ENCODE measurements at places on chromosomes 6 and 20.

DNA sequence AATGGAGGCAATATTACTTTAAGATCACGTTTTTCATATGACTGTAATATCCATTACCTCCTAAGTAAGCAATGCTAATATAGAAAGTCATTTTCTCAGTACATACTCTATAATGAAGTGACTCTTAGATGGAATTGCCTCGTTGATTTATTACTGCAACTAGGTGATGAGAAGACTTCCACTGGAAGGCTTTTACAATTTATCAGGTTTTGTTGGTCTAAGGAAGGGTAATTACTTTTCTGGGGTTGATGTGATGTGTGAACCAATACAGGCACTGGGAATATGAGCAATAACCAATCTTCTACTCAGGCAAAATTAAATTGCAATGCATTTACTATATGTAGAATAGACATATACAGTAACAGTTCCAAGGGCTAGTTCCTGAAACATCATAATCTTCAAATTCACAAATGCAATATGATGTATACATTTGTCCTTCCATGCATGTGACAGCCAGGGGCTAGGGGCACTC, 635.0 kb downstream of the QKI start:
- DNase-seq = no peak

GRCh38 chr20:47642118-47642517, 140.4 kb downstream of the NCOA3 start:
- no peak for DNase-seq

DNA sequence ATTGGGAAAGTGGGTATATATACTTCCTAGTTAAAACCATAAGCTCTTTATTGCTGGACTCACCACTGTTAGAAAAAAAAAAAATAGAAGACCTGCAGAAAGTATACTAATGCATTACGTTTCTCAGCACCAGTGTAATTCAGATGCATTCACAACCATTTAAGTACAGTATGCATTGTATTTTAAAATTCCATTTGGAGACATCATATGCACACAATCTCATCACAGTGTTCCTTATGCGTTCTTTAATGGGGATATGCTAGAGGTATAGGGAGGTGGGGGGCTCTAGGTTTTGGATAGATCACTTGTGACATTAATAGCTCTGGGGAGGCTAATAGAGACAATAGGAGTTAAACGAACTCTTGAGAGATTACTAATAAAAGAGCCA, 9.4 kb downstream of the TFAP2A start:
- no peak for DNase-seq

- DNase-seq = no peak
Measured at GRCh38 chr6:42106112-42107023, 36.1 kb downstream of the C6orf132 start.

GRCh38 chr6:104010897-104011296, 848.8 kb downstream of the HACE1 start:
- DNase-seq = no peak

DNA sequence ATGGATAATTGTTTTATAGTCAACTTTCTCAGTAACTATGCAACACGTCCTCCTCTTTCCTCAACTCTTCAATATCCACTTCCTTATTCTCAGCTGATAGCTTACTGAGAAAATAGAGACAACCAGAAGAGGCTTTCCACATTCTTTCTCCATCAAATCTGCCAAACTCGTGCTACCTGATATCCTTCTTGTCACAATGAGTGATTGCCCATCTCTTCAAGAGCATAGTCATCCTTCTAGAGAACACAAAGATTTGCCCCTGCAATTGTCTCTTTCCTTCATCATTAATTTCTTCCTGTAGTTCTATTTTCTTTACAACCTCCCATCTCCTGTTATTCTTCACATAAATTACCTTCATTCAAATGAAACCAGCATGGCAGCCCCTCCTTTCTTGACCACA, 75.9 kb upstream of the RGS17 start:
- DNase-seq = no peak

DNA sequence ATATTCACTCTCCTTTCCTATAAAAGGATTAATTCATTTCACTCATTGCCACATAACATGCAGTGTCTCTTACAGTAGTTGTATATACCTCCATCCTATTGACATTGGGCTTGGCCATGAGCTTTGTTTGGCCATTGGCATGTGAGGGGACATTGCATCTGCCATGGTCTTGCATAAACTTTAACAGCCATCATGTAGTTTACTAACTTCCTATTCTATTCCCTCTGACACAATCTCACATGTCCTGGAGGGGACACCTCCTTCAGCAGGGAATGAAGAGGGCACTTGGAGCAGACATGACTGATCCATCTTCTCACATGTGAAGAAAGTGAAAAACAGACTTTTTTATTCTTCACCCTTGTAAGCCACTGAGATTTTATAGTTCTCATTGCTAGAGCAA, 115.5 kb upstream of the MARCKS start:
- DNase-seq = no peak

- no peak for DNase-seq
Measured at GRCh38 chr6:157456524-157456829, 75.5 kb downstream of the ZDHHC14 start.

- DNase-seq = no peak
Measured at GRCh38 chr20:49987868-49988690, 5.3 kb downstream of the SNAI1 start.

DNA sequence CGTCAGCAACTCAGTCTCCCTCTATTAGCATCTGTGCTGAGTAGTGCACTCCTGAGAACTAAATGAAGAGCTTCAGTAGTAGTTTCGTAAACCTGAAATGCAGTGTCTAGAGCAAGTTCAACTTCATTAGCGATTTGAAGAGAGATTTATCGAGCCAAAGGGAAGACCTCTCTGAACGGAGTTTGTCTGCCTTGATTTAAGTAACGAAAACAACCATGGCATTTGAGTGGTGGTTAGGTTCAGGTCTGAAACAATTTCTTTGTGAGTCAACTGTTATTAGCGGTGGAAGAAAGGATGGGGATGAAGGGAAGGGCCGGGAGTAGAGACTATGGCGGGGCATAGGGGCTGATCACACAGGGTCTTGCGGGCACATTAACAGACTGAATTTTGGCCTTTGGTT, 150.5 kb downstream of the BCAS1 start:
- no peak for DNase-seq

GRCh38 chr20:58242824-58243223, 14.4 kb upstream of the ANKRD60 start:
- no peak for DNase-seq

DNA sequence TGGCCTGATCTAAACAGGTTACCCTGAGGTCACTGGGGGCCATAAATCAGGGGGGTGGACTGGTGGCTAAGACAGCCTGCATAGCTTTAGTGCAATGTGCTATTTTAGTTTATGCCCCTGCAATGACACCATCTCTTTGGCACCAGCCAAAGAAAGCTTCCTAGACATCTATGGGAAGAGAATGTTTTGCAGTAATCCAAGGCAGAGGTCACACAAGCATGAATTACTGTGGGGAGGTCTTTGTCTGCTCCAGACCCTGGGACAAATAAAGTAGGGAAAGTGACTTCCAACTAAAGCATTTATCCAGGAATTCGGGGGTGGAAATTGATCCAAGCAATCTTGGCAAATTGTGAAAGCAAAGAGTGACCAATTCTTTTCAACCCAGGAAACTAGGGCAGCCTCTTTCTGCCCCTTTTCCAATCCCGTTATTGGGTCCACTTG, 5.3 kb downstream of the RIPOR2 start:
- no peak for DNase-seq

DNA sequence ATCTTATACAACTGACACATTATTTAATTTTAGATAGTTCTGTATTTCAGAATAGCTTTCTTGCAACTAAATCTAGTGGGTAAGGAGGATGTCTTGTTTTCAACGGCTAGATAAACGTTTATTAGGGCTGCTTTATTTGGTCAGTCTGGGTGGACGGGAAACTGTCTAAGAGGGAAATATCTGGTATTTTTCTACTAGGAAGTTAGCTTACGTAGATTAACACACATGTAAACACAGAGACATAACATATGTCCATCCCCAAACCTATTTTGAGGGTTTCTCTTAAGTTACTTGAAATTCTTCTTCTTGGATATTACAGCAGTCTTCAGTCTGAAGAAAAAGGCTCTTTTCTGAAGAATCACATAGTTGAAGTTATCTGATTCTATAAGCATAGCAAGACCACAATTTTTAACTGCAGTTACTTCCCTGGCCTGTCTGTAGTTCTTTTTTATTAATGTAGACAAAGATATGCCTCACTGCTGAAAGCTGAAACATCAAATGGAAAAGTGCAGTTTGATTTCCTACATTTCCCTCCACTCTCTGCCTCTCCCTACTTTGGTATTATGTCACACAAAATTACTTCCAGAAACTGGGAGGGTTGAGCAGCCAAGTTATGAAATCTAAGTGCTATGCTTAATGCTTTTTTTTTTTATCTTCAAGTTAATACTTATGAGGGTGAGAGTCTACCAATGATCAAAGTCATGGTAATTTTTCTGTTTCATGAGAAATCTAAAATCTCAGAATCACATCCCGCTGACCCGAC, 37.4 kb downstream of the PLAGL1 start:
- no peak for DNase-seq

GRCh38 chr6:38284802-38285394, 354.8 kb downstream of the BTBD9 start:
- DNase-seq = no peak

DNA sequence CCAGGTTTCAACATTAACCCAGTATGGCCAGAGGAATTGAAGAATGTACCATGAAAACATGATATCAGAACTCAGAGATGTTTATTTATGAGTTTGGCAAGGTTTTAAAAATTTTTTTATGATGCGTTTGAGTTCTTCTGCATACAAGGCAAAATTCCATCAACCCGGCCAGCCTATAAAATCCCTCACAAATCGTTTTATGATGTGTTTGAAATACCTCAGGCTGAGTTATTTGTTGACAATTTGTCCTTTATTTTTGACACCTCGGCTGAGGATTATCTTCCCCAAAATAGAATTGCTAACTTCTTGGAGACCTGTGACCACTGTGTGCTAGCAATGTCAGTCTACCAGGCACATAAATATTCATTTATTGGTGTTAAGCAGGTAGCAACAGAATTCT, 91.9 kb upstream of the SLC24A3 start:
- DNase-seq = no peak

DNA sequence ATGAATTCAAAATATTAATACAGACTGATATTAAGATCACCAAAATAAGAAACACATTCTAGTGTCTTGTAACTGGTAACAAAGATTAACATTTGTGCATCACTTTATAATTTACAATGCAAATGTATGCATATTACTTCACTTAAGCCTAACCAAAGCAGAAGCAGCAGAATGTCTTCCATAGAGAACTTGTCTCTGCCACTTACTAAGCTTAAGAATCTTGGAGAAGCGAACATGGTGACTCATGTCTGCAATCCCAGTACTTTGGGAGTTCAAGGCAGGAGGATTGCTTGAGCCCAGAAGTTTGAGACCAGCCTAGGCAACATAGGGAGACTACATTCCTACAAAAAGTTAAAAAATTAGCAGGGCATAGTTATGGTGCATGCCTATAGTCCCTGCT, 18.8 kb downstream of the AK9 start:
- DNase-seq = no peak

DNA sequence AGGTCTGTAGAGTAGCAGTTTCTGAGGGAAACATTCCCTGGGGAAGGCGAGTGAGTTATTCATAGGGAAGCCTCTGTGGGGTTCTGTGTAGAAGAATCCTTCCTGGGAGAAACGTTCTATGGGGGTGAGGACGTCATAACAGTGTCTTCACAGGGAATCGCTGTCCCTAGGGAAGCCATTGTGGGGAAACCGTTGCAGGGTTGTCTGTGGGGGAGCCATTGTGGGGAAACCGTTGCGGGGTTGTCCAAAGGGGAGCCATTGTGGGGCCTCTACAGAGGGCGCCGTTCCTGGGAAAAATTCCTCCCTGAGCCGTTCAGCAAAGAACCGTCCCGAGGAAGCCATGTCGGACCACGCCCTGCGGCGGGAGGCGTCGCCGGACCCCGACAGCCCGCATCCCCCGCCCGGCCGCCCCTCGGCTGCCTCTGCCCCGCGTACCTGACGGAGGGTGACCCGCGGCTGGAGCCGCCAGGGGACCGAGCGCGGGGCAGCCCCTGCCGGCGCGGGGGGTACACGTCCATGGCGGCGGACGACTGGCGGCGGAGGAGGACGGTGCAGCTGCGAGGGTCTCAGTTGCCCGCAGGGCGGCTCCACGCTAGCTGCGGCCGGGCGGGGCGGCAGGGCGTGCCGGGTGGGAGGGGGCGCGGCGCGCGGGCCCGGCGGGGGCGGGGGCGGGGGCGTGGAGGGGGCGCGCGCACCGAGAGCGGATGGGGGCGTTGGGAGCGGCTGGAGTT, at the start of gene DNAAF9:
DNAAF9 (minus strand) TSS at position 630 of the 731 bp plus-strand sequence; CDS start at position 518, 112 bp downstream.
- peak; percentile 25 for DNase-seq

DNA sequence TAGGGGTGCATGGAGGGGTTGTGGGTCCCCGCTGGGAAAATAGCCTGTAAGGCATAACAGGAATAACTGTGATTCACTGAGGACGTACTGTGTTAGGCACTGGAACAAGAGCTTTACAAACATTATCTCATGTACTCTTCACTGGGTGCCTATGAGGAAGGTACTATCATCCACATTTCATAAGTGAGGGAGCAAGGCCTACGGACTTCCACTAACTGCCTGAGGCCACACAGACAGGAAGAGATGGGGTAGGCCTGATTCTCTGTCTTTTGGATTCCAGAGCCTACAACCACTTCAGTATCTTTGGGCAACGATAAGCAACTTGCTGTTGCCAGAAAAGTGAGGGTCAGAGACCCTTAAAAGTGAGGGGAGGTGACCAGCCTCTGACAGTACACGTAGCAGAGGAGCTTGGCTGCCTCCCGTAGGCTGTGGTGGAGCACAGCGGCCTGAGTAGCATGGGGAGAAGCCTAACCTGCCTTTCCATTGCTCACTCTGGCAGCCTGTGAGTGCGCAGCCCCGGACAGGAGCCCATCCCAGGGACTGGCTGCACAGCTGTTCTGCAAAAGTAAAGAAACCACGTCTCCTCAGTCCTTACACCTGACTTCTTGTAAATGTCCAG, 30.4 kb downstream of the PSMB1 start:
- DNase-seq = no peak

GRCh38 chr20:23017516-23017915, 17.6 kb upstream of the SSTR4 start:
- no peak for DNase-seq

DNA sequence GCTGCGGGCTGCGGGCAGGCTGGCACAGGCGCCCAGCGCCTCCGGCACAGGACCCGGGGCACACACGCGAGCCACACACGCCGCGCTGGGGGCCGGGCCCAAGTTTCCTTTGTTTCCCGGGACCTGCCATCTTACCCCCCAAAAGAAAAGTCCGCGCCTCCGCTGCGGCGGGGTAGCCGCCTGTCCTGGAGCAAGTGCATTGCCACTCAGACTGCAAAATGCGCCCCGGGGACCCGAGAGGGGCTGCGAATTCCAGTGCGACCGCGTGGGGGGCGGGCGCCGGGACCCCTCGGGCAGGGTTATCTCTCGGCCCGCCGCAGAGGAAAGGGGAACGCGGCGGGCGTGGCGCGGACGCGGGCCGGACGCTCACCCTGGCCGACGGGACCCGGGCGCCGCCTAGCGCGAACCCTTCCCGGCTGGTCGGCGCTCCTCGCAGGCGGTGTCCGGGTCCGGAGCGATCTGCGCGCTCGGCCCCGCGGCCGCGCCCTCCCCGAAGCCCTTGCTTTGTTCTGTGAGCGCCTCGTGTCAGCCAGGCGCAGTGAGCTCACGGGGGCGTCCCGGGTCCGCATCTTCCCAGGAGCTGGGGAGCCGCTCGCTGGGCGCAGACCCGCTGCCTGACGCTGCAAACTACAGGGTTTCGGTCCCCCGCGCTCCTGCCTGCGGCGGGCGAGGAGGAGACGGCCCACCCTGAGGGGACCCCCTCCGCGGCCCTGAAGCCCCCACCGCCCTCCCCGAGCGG, 639 bp upstream of the CD24 start:
- no peak for DNase-seq

Data from activated CD4-positive, CD25-positive, alpha-beta regulatory T cell treated with anti-CD3 and anti-CD28 coated beads, Interleukin-2, amount 50 U/mL, for 16 hours (primary cell).